Posterior cingulate gyrus (tissue), 11 donors: ENCODE measurements at places on chromosomes 4 and X.

DNA sequence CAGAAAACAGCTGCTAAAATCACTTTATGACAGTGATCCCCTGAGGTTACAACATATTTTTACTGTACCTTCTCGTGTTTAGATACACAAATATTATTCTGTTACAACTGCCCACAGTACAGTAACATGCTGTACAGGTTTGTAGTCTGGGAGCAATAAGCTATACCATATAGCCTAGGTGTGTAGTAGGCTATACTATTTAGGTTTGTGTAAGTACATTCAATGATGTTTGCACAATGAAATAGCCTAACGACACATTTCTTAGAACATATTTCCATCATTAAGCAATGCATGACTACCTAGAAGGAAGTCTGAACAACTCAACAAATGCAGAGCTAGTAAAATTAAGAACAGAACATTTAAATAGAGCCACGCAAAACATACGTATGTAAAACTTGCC lies 112.7 kb downstream of the ZAR1 start:
- DNase-seq = no peak

DNA sequence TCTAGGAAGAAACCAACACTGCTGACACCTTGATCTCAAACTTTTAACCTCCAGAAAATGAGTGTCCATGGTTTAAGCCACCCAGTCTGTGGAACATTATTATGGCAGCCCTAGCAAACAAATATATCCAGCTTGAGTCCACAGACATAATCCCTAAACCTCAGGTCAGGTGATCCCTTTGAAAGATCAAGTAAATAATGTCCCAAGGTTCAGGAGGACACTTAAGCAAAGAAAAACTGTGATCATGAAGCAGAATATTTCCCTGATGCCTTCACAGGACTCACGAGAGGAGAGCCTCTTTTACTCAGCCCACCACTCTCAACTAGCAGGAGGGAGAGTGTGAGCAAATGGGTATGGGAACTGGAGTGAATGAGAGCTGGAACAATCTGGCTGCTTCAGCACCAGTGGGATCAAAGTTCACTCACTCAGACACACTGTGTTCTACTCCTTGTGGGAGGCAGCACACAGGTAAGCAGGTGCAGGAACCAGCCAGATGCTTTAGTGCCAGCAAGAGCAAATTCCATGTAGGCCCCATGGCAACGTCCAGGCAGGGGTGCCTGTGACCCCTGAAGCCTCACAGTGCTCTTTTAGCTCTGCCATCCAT lies 608.4 kb downstream of the RAB28 start:
- peak; percentile 29 for DNase-seq

GRCh38 chrX:155086961-155087735 lies 15.8 kb downstream of the BRCC3 start:
- no peak for DNase-seq

GRCh38 chr4:165481053-165481835 lies 102.4 kb downstream of the CPE start:
- DNase-seq = no peak

DNA sequence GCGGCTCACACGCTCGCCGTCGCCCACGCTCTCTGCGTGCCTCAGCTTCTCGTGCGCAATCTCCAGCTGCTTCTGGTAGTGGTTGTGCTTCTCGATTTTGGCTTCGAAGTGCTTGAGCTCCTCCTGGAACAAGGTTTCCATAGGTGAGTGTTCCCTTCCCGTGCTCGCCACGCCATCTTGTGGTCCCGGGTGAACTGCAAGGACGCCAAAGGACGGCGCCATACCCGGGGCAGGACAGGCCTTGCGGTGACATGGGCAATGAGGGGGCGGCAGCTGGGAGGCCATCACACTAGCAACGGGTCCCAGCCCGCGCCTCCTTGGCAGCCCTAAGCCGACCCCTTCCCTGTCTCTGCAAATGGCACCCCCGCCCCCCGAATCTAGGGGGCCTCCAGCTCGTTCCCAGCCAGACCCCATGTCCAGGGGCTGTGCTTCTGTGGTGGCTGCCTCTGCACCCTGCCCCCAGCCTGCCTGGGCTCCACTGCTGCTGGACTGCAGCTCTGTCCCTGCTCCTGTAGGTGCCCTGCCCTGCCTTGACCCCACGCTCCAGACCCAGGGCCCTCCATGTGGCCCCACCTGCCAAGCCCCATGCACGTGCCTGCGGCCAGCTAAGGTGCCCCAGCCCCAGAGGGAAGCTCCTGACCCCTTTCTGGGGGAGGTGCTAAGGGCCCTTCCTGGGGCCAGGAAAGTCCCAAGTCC lies 17.3 kb downstream of the LRPAP1 start:
- no peak for DNase-seq

DNA sequence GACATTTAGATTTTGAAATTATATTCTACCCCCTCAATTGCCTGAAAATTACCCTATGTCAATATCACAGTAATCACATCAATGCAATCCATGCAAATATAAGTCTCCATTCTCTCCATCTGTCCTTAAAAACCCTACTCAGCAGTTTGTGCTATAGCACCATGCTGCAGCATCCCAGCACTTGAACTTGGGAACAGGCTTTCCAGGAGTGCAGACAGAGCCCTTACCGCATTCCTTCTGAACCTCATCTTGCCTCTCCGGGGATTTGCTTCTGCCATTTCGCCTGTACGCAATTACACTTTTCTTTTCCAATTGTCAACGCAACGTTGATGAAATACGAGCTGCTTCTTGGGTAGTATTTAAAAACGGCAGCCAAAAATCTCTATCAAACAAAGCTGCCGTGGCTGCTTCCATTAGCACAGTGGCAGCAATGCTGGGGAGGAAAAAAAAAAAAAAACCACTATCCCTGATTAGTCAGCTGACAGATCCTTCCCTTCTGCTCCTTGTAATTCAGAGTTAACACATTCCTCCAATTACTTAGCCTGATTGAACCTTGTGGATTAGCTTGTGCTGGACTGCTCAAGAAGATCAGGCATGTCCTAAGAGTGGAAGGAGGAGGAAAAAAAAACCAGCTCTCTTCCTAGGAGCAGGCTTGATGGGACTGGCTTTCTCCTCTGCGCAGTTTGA lies 65.6 kb downstream of the MCF2 start:
- DNase-seq = no peak

- no peak for DNase-seq
Observed at GRCh38 chrX:16451334-16451733, 198.6 kb upstream of the S100G start.

- DNase-seq = no peak
Observed at GRCh38 chr4:15373363-15373762, 54.5 kb upstream of the C1QTNF7 start.

- no peak for DNase-seq
Observed at GRCh38 chr4:139834226-139834662, 168.6 kb downstream of the MGST2 start.

DNA sequence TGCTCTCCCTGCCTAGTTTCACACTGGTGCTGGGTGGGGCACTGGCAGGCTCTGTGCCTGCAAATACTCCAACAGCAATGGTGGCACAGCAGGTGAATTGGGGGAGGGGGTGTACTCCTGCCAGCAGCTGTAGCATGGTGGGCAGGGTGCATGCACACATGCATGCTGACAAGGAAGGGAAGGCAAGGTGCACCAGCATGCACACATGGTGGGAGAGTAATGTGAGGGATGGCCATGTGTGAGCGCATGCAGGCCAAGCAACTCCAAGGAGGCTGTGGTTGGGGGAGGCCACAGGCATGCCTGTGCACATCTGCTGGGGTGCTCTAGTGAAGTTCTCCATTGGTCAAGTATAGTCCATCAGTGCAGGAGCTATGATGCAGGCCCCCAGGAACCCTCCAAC lies 54.5 kb upstream of the INPP4B start:
- DNase-seq = no peak

GRCh38 chr4:1903035-1903434 lies 31.8 kb downstream of the NSD2 start:
- DNase-seq = no peak

GRCh38 chr4:76809594-76810305 lies 88.2 kb downstream of the SOWAHB start:
- no peak for DNase-seq

DNA sequence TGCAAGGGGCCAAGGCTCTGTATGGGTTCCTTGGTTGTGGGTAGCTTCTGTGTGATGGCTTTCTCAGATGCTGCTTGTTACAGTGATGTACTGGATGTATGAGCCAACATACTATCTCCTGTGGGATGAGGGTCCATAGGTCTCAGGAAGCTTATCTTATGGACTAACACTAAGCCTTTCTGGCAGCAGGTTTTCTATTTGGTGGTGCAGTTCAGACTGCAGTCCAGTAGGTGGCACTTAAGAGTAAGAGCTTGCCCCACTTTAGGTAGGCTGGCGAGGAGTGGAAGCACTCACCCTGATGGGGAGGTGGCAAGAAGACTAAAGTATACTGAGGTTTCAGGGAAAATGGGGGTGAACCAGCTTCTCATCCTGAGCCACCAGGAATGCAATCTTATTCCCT lies 306.7 kb upstream of the MAOA start:
- DNase-seq = no peak

DNA sequence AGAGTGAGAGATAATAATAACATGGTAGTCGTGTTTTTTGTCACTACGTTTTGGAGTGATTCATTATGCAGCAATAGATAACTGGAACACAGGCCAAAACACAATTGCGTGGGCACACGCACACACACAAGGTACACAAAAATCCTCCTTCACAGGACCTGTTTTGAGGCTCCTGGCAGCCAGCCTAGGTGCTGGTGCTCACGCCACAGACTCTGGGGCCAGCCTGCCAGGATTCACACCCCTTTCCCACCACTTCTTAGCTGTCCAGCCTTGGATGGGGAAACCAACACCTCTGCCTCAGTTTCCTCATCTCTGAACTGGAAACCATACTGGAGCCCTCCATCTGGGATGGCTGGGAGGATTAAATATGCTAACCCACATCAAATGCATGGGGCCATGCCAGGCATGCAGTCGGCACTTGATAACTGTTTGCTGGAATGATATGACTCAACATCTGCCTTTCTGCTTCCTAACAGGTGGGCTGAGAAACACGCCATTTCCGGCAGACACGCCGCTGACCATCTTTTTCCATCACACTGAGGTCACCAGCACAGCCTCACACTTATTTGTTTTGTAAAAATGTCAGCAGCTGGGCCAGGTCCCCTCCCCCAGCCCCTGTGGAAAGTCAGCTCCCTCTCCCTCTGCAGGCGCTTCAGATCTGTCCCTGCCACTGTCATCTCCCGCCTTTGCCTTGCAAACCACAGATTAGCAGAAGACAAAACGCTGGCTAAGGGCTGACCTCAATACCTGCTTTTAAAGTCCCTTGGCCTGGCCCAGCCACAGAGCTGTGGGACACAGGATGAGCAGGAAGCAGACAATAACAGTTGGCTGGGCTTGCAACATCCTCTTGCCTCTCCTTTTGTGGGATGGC lies 237.5 kb downstream of the BCOR start:
- DNase-seq = no peak
